CMK (cell line): ENCODE measurements at places on chromosomes 1 and 21.
A peak's percentile ranks its signal among the peaks of the same experiment; 100 is the strongest.

DNA sequence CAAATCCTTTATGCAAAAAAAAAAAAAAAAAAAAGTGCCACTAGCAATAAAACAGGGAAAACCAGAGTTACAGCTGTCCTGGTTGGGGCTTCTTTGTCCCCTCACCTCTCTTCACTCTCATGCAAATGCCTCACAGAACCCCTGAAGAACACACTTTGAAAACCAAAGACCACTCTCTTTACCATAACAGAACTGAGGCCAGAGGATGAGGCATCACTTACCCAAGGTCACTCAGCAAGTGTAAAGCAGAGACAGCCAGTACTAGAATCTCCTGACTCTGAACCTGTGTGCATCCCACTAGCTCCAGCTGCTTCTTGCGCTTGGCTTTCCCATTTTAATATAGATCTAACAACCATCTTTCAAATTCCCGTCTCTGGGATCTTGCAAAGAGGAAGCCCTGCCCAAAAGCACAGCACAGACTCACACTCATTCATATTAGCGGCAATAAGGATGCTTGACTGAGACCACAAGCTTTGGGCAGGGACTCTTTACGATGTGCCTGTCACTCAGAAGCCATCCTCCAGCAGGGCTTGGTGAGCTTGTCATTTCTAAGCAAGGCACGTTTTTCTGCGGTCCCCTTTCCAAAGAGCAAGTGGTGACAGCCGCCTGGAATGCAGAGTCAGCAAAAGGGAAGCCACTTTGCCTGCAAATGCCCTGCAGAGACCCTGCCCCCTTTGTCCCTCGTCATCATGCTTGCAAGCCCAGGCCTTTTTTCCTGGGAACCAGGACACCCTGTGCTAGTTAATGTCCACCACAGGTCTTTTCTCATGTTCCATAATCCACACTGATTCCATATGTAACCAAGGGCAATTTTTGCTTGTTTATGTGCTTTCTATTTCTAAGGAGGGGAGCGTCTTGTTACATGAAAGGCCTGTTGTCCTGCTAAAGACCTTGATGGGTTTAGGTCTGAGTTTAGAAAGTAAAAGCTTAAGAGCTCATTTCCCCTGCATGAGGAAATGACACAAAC, 76.5 kb upstream of the NFIA start:
- DNase-seq = peak; percentile 56

GRCh38 chr1:36095760-36096405, 7.2 kb downstream of the ADPRS start:
- DNase-seq = no peak

GRCh38 chr1:83763361-83764095, 235.4 kb downstream of the TTLL7 start:
- DNase-seq = no peak

- no peak for DNase-seq
Observed at GRCh38 chr1:174654560-174654959, 206.8 kb downstream of the GPR52 start.

GRCh38 chr1:53740621-53741105, 1.7 kb upstream of the GLIS1 start:
- no peak for DNase-seq

DNA sequence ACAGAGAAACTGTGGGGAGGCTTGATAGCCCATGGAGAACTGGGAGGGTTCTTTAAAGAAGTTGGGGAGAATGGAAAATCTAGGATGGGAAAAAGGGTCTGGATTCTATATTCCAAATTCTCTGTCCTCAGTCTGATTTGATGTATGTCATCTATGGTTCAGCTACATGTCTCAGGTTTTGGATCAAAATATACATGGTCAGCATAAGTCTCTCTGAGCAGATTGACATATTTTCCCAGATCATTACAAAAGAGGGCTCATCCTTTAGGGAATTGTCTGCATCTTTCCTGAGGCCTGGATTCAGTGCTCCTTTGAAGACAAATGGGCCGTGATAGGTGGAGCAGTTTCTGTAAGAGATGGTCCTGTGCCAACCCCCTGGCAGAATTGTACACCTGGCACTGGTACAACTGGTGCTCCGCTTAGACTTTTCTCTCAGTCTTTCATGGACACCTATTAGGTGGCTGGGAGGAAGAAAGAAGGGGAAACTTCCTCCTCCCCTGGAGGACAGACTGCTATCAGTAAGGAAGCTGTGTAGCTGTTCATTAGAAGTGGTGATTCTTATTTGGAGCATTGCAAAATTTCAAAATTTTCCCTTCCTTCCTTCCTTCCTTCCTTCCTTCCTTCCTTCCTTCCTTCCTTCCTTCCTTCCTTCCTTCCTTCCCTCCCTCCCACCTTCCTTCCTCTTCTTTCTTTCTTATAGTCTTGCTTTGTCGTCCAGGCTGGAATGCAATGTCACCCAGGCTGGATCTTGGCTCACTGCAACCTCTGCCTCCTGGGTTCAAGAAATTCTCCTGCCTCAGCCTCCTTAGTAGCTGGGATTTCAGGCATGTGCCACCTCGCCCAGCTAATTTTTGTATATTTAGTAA, 26.1 kb upstream of the RGL1 start:
- DNase-seq = no peak

- no peak for DNase-seq
Observed at GRCh38 chr1:199073166-199073565, 434.3 kb downstream of the PTPRC start.

DNA sequence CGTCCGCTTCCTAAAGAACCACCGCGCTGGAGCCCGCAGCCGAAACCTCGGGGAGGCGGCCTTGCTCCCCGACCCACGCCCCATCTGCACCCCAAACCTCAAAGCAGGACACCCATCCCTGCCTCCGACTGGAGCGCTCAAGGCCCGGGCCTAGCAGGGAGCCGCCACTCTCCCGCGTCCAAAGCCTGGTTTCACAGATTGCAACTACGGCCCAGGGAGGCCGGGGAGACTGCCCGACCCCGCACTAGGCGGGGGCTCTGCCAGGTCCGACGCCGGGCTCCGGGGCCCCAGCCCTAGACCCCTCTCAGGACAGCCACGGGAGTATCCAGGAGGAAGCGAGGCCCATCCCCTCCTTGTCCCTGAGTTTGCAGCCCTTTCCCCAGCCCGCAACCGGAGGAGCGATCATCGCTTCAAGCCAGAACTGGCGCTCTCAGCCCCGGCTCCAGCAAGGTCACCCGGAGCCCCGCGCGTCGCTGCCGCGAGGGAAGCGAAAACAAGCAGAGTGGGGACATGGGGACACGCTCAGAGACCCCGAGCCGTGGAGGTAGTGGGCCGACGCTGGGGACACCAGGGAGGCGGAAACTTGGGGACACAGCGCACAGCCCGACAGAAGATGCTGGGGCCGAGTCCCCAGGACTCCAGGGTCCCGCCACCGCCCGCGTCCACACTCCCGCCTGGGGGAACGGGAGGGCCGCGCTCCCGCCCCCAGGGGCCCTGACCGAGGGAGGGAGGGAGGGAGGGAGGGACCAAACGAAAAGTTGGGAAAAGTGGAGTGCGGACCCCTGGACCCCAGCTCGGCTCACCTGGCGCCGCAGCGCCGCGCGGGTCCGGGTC, 433 bp downstream of the TMEM200B start:
- DNase-seq = no peak
